Activated naive CD4-positive, alpha-beta T cell treated with anti-CD3 and anti-CD28 coated beads, Interleukin-2, amount 50 U/mL, for 16 hours (primary cell): ENCODE measurements at places on chromosomes 11 and 22.

DNA sequence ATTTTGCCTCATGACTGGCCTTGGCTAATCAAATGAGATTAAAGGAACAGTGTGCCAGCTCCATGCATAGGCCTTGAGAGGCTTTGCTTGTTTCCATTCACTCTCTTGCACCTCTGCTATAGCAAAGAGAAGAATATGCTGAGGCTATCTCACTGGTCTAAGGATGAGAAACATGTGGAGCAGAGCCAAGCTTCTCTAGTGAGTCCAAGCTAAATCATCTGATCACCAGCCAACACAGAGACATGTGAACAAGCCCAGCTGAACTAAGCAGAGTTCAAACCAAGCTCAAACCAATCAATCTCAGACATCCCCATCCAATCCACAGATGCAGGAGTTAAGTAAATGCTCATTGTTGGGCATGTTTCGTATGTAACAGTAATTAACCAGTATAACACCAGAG is 69.4 kb upstream of the API5 start:
- no peak for DNase-seq

DNA sequence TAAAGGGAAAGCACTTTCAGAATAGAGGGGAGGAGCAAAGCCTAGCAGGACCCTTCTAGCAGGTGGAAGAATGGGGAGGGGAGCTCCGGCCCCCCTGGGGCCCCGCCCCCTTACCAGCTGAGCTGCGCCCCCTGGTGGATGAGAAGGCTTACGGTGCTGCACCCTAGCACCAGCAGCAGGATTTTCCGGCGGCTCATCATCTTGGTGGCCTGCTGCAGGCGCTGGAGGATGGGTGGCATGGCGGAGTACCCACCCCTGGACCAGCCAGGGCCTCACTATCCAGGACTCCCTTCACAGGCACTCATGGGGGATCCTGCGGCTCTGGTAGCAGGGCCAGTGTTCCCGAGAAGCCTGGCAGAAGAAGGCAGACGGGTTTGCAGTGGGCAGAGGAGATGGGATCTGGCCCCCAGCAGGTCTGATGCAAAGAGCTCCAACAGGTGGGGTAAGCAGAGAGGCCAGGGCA is 3.8 kb downstream of the GAL3ST3 start:
- peak; percentile 84 for DNase-seq

GRCh38 chr22:45975164-45976161 is 1.5 kb downstream of the WNT7B start:
- DNase-seq = no peak

- no peak for DNase-seq
These were observed 493.3 kb downstream of the BRD1 start for GRCh38 chr22:49334449-49334789.

- no peak for DNase-seq
These were observed 8.9 kb downstream of the MN1 start for GRCh38 chr22:27792452-27793161.

DNA sequence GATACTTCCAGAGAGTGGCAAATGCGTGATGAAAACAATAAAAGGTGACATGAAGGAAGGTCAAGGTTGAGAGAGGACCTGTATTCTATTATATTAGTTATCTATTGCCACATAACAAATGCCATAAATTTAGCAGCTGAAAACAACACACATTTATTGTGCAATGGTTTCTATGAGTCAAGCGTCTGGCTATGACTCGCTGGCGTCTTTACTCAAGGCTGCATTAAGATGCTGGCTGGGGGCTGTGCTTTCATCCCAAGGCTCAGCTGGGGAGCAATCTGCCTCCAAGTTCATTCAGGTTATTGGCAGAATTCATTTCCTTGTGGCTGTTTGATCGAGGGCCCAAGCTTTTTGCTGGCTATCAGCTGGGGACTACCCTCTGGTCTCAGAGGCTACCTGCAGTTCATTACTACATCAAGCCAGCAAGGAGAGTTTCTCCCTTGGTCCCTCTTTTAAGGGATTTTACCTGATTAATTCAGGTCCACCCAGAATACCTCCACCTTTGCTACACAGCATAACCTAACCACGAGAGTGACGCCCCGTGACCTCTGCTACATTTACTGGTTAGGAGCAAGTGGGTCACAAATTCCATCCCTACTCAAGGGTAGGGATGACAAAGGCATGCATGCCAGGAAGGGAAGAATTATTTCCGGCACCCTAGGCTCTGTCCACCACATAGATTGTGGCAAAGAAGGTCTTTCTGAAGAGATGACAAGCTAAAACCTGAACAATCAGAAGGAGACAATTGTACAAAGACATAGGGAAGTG is 549.1 kb downstream of the MN1 start:
- no peak for DNase-seq

- DNase-seq = peak; percentile 44
These were observed 5.9 kb upstream of the ADORA2A start for GRCh38 chr22:24421428-24421931.

DNA sequence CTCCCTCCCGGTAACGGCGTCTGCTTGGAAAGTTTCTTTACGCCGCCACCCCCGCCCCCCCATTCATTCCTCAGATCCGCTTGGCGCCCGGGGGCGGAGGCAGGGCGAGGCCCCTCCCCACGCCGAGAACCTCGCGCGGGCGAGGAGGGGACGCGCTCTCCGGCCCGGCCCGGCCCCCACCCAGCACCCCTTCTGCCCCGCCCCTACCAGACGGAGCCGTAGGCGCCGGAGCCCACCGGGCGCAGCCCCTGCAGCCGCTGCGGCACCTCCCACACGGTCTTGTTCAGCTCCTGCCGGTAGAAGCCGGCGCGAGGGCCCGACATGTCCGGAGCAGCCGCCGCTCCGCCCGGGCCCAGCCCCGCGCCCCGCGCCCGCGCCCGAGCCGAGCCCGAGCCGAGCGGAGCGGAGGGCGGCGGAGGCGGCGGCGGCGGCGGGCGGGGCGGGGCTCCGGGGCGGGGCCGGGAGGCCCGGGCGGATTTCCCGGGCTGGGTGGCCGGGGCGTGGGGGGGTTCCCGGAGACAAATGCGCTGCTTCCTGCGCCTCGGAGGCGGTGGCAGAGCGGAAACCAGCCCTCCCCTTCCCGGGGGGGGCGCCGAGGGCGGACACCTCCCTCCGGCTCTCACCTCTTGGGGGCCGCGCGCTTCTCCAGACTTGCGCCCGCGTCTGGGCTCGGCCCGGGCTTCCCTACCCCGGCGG is at the start of gene MAPK11:
MAPK11 (minus strand) TSS at position 411 of the 696 bp plus-strand sequence; CDS start at position 323, 88 bp downstream.
- peak; percentile 73 for DNase-seq

DNA sequence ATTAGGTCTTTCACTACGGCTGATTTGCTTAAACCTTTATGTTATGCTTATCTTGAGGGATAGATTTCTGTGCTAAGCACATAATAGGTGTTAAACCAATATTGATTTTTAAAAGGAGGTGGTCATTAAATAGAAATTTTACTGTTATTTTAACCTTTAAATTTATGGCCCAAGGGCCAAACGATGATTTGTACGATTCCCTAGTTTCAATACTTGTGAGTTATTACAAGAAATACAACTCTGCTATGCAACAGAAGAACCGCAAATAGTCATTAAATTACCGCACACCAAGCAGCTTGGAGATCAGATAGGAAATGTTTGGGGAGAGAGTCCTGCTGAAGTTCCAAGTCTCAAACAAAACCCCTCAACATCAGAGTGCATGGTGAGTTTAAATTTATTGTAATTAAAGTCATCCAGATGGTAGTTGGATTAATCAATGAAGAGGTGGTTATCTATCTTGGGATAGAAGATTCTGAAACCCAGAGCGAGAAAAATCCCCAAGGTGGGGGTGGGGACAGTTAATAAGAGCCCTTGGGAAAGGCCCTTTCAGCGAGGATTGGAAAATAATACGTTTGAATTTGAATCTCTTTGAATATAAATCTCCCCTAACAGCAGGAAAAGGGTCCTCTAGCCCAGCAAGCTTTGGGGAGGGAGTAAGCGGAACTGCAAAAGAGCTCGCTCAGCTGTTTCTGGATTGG is 805 bp upstream of the QSER1 start:
- DNase-seq = no peak

DNA sequence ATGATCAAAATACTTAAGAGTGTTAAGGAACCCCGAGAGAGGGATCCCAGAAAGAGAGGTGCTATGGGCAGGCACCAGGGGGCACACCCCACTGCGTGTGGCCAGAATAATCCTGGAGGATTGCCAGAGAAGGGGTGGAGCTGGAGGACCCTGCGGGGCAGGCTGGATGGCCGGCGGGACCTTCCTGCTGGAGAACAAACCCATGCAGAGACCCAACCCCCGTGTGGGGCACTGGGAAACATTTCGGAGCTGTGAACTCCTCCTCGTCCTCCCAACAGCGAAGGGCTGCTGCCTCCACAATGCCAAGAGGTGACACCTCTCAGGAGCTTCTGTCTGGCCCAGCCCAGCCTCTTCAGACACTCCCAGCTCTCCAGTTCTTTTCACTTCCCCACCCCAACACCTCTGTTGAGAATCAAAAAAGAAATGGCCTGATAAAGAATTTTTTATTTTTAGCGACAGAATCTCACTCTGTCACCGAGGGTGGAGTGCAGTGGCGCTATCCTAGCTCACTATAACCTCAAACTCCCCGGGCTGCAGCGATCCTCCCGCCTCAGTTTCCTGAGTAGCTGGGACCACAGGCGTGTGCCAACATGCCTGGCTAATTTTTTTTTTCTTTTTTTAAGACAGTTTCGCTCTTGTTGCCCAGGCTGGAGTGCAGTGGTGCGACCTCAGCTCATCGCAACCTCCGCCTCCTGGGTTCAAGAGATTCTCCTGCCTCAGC is 25.6 kb downstream of the RHOD start:
- DNase-seq = no peak

DNA sequence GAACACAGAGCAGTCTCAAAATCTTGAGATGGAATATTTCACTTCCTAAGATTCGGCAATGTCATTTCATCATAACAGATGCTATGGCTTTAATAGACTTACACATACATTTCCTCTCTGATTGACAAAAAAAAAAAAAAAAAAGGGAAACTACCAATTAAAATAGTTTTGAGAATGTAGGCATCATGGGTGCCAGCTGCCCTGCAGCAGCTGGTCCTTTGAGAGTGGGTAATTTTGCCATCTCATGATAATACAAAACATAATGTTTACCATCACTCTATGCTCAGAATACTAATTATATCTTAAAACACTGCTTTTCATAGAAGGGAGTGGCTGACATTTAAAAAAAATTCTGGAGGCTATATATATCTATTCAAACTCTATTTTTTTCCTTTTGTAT is 775.6 kb upstream of the CCDC90B start:
- DNase-seq = no peak
